Left ventricle myocardium inferior (tissue), 1 donor: ENCODE measurements at places on chromosomes 11 and 22. TPM values are rescaled to one million over a fixed set of nuclear protein-coding genes. Genes with fewer than 3 reads are reported as not detected.

Gene PARVG
- total RNA-seq = 2.8 TPM

Gene PANX3
- not detected for total RNA-seq

DNA sequence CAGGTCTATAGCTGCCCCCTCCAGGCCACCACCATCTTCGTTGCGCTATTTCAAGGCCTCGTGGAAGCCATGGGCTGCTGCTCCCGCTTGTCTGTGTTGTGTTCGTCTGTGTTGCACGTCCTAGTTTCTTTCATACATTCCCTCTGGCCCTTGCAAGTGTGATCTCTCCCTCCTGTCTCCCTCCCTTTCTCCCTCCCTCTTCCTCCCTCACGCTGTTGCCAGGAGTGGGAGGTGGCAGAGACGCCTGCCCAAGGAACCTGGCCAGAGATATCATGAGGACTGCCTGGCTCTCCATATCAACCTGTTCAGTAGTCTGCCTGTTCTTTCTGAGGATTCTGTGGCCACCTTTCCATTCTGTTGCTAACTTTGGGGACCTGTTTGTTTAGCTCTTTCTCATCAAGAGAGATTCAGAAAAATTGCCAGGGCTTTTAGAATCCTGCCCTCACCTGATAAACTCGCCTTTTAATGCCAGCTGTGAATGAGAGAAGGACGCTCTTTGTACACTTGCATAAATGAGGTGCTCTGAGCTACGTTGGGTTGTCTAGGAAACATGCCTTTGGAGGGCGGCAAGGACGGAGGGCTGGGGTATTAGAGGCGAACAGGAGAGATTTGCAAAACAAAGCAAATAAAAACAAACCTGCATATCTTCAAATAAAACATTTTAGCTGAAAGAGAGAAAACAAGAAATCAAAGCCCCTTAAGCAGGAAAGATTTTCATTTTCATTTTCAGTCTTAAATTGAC, 185.2 kb downstream of the TBC1D22A start:
- DNase-seq = no peak

GRCh38 chr11:44025727-44026126, 22.1 kb upstream of the ACCSL start:
- no peak for DNase-seq

- DNase-seq = no peak
Observed at GRCh38 chr22:42623301-42623751, 8.6 kb upstream of the POLDIP3 start.
